ENCODE measurements at places on chromosomes 2 and 18. TPM values are rescaled to one million over a fixed set of nuclear protein-coding genes. Genes with fewer than 3 reads are reported as not detected.

The LMAN1 gene
- polyA plus RNA-seq = 97.1 TPM

The IL1A gene
- 0.20 TPM for polyA plus RNA-seq

The ALLC gene
- polyA plus RNA-seq = not detected

The MOGAT1 gene
- polyA plus RNA-seq = not detected

The PLEKHH2 gene
- 246 TPM for polyA plus RNA-seq

The SH3RF3 gene
- polyA plus RNA-seq = 6.1 TPM

The STARD6 gene
- not detected for polyA plus RNA-seq

The SLC5A7 gene
- polyA plus RNA-seq = 0.10 TPM

The CPO gene
- polyA plus RNA-seq = 0.57 TPM

The RASGRP3 gene
- 32.1 TPM for polyA plus RNA-seq

The C2orf80 gene
- polyA plus RNA-seq = 0.19 TPM

The DSC3 gene
- polyA plus RNA-seq = 0.19 TPM

The ALS2 gene
- 29.8 TPM for polyA plus RNA-seq

The PROC gene
- 4.9 TPM for polyA plus RNA-seq

The RPRM gene
- polyA plus RNA-seq = 1.3 TPM

The FAM237A gene
- not detected for polyA plus RNA-seq

The SMYD5 gene
- polyA plus RNA-seq = 30.6 TPM

The CTAGE1 gene
- polyA plus RNA-seq = not detected

The TLX2 gene
- not detected for polyA plus RNA-seq

The POTEC gene
- polyA plus RNA-seq = not detected

The TRAF3IP1 gene
- 20.9 TPM for polyA plus RNA-seq

The CFAP221 gene
- 17.1 TPM for polyA plus RNA-seq

The UGT1A3 gene
- polyA plus RNA-seq = not detected

The SIX3 gene
- polyA plus RNA-seq = not detected

The PARD6G gene
- 18.6 TPM for polyA plus RNA-seq

The RIT2 gene
- not detected for polyA plus RNA-seq

The DQX1 gene
- 0.17 TPM for polyA plus RNA-seq

The AFF3 gene
- 20.4 TPM for polyA plus RNA-seq

The ABHD1 gene
- 0.61 TPM for polyA plus RNA-seq

The LTBP1 gene
- polyA plus RNA-seq = 58.6 TPM

The NEUROD1 gene
- polyA plus RNA-seq = 2.1 TPM

The PRSS56 gene
- not detected for polyA plus RNA-seq

The HSBP1L1 gene
- 28.7 TPM for polyA plus RNA-seq
